ENCODE measurements at places on chromosomes 3 and 15.

DNA sequence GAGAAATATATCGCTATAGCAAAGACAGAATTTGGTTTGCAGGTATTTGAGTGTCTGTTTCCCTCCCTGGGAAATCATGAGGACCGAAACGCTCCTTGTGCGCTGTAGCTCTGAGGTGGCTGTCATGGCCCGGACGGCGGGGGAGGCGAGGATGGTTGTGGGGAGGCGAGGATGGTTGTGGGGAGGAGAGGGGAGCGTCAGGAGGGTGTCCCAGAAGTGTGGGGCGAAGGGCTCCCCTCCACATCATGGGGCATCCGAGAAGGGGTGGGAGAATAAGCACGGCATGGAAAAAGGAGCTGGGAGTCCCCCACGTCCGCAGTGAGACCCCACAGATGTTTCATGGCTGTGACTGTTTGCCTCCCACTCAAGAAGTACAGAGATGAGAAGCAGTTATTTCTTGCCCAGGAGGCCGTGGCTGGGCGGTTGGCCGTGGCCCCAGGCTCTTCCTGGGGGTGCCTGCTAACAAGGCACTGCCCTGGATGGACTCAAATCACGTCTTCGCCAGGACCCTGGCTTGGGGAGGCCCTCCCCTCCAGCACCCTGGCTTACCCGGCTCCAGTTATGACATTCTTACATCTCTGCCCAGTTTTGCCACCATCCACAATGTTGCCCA lies 947 bp upstream of the ATP10A start:
- DNase-seq: no peak

DNA sequence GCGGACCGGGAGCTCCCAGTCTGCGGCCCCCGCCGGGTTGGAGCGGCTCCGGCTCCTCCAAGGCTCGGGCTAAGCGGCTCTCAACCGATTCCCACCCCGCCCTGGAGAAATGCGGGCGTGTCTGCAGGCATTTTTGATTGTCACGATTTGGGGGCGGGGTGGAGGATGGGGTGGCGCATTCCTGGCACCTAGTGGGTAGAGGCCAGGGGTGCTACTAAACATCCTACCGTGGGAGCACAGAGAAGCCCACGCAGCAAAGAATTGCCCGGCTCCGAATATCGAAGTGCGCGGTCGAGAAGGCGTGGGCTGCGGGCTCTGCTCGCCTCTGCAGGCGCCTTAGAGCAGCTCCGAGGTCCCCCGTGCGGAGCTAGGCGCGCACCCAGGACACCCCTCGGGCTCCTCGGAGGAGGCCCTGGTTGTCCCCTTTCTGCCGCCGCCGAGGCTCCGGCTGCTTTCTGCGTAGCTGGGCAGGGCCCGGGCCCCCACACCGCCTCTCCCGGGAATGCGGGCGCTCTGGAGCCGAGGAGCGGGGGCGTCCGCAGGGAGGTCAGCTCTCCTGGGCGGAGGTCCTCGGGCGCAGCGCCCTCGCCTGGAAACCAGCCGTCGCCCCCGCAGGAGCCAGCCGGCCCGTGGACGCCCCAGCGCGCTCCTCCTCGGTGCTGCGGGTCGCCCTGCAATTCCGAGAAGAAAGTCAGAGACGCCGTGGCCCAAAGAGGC lies 16.5 kb upstream of the LAMP3 start:
- peak; percentile 60 for DNase-seq

GRCh38 chr15:63187589-63188226 lies 1.7 kb upstream of the RAB8B start:
- no peak for DNase-seq

DNA sequence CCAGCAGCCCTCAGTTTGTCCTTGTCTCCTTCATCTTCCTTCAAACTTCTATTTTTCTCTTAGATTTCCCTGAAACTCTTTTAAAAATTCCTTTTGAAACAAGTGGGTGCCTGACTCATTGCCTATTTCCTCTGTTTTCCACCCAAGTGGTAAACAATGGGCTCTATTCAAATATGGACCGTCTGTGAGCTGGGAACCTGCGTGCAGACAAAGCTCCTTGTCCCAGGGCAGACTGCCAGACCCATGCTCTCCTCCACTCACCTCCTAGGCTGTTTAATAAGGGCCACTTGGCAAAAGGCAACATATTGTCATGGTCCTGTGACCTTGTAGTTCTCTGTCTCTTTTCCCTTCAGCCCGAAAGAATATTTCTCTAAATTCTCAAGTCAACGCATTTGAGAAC lies 332.7 kb upstream of the THBS1 start:
- no peak for DNase-seq

DNA sequence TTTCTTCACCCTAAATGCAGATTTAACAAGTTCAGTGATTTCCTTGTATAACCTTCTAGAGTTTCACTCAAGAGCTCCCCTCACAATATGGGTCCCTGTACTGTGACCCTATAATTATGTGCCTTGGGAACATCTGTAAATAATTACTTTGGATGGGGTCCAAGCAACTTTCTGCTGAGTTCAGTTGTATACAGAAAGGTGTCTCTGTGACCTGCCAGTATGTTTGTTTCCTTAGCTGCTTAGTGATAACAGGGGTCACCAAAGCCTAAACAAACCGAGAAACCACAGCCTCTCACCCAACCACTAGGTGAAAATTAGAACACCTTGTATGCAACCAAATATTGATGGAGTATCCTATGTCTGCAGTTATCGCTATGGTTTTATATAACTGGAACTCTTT lies 29.8 kb upstream of the SLC25A36 start:
- DNase-seq: no peak

DNA sequence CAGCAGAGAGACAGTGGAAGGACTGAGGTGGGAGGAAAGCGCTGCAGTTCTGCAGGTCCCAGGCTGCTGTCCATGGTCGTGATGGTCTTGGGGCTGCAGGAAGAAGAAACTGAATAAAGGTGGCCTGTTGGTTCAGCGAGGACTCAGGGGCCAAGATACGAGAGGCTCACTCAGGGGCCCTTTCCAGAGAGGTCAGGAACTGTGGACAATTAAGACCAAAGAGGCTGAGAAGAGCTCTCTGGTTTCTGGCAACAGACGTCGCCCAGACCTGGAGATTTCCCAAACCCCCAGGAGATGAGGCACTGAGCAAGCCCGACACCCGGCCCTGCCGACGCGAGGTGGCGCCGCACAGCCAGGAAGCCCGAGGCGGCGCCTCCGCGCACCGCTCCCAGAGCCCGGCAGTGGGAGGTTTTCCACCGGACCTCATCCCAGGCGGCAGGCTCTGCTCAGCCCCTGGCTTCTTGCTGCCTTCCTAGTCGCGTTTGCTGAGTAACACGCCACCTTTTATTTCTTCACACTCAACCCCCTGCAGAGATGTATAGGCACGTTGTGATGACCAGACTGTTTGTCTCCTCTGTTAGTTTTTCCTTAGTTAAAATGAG lies 56.4 kb upstream of the ARRDC4 start:
- DNase-seq: no peak

DNA sequence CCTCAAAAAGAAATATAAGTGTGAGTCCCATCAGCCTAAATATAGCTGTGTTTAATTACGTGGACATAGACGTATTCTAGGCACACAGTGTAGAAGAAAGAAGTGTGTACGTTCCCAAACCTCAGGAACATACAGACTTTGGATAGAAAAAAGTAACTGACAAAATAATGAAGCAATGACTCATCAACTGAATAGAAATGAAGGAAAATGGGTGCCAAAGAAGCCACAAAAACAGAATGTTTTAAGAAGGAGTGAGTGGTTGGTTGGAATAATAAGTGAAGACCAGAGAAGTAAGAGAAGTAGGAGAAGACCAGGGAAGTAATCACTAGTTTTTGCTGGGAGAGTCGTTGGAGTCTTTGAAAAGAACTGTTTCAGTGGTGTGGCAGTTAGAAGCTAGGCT lies 518.1 kb downstream of the ROBO1 start:
- DNase-seq: no peak

- DNase-seq: no peak
Measured at GRCh38 chr3:151330899-151331298, 1.6 kb upstream of the P2RY13 start.

GRCh38 chr15:41894791-41895463 lies 1.1 kb upstream of the SPTBN5 start:
- DNase-seq: peak; percentile 86

GRCh38 chr15:34795267-34796081 lies at the start of gene ACTC1:
ACTC1 (minus strand) TSS chr15:34795549; CDS start chr15:34794808, 741 bp downstream.
- DNase-seq: no peak

GRCh38 chr3:53939813-53940212 lies 48.2 kb upstream of the SELENOK start:
- DNase-seq: no peak

Measured in Peyer's patch (tissue), 4 donors.